ENCODE measurements at places on chromosomes 4 and X.
A peak's percentile ranks its signal among the peaks of the same experiment; 100 is the strongest.

DNA sequence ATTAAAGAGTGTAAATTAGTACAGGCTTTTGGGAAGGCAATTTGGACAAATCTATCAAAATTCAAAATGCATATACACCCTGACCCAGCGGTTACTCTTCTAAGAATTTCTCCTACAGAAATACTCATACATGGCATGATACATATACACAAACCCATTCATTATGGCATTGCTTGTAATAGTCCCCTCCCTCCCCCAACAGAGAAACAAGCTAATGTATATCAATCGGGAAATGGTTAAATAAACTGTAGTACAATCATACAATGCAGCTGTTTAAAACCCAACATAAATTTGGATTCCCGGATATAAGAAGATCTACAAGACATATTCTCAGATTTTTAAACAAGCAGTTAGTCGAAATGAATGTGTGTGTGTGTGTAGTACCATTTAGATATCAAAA is 808 bp downstream of the HUWE1 start:
- DNase-seq = no peak

DNA sequence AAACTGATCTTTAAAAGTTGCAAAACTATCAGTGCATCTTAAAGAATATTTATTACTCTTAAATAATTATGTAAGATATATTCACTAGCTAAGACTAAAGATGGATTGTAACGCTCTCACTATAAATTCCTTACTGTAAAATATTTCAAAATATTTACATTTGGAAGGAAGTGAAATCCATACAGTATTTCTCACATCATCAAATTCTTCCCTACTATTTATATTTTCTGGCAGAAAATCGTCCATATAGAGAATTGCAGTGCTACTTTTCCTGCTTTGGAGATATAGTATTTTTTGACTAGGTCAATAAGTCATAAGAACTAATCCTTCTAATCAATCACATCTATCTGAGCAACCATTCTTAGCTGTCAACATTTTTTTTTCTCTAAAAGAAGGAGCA is 52.9 kb downstream of the SCLT1 start:
- DNase-seq = no peak

DNA sequence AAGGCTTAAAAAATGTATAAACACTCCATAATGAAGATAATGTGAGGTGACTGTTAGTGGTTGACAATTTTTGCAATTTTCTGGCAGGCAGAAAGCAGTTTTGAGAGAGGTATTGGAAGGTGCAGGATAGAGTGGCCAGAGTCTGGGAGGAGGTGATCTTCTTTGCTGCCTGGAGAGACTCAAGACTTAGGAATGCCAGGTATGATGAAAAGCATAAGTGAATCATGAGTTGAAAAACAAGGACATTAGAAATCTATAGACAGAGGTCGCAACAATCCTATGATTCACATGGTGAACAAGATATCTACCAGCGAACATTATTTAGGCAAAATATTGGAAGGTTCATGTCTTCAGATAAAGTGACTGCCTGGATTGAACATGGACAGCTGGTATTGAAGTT is 118.5 kb downstream of the CFAP299 start:
- DNase-seq = no peak

- no peak for DNase-seq
Observed at GRCh38 chr4:41796545-41797210, 48.2 kb upstream of the PHOX2B start.

GRCh38 chr4:57151481-57151880 is 41.3 kb upstream of the IGFBP7 start:
- DNase-seq = no peak

DNA sequence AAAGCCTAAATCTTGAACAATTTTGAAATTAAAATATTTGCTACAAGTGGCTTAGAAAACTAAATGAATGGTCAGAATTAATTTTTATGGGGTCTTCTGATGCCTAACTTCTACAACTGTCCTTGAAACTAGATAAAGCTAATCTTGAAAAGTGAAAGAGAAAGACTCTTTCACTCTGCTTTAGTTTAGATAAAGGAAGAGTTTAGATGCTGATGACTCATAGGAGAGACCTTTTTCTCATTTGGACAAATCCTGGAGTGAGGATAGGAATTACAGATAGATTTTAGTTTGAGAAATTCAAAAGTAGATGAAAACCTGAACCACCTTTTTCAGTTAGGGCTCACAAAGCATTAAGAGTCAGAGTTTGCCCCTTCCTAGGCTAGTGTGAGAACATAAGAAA is 342.3 kb upstream of the GRID2 start:
- no peak for DNase-seq

DNA sequence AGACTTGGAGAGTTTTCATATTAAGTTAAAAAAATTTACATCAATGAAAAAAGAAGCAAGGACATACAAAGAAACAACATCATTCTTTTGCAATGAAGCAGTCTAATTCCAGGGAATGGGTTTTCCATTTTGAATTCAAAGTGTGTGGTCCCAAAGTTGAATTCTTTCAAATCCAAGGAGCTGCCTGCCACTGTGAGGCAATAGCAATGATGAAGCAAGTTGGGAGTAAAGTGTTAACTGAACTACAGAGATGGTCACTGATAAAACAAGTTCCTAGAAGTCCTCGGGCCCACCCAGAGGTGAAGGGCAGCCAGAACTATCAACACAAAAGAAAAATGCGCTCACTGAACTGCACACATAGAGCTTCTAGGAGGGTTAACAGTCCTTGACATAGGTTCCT is 115.9 kb downstream of the RAB28 start:
- DNase-seq = no peak

- no peak for DNase-seq
Observed at GRCh38 chr4:81606801-81607501, 135.2 kb upstream of the RASGEF1B start.

- DNase-seq = no peak
Observed at GRCh38 chrX:89124985-89125384, 378.0 kb downstream of the CPXCR1 start.

GRCh38 chr4:169987327-169988228 is 38.6 kb downstream of the MFAP3L start:
- no peak for DNase-seq

- no peak for DNase-seq
Observed at GRCh38 chr4:3830774-3831528, 64.8 kb downstream of the ADRA2C start.

DNA sequence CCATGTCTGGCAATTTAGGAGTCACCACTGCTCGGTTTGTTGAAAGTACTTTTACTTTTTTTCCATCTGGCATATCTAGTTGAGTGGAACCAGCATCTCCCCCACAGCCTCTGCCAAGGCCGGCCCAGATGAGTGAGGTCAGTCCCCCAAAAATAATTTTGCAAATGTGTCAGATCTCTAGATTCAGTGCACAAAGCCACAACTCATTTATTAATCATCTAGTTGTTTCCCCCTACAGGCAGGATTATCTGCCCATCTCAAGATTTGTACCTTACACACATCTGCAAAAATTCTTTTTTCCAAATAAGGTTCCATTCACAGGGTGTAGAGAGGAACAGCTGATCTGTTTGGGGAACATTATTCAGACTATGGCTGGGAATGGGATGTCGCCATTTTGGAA is 174.0 kb upstream of the MXRA5 start:
- DNase-seq = no peak

DNA sequence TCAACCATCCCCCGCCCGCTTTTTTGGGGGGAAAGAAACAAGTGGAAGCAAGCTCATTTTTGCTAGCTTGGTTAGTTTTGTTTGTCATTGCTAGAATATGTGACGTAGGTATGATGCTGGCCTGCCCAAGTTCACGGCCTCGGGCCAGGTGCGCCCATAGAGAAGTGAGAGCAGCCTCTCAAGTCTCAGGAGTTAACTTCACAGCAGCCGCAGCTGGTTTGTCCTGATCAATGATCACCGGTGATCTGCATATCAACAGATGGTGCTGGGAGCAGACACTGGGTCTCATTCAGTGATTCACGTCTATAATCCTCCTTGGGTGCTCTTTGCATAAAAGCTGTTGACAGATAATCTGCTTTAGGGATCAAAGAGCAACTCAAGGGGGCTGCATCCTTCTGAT is 50.1 kb downstream of the ENPP6 start:
- no peak for DNase-seq

- DNase-seq = no peak
Observed at GRCh38 chrX:149830192-149830873, 48.6 kb downstream of the MAGEA9 start.

DNA sequence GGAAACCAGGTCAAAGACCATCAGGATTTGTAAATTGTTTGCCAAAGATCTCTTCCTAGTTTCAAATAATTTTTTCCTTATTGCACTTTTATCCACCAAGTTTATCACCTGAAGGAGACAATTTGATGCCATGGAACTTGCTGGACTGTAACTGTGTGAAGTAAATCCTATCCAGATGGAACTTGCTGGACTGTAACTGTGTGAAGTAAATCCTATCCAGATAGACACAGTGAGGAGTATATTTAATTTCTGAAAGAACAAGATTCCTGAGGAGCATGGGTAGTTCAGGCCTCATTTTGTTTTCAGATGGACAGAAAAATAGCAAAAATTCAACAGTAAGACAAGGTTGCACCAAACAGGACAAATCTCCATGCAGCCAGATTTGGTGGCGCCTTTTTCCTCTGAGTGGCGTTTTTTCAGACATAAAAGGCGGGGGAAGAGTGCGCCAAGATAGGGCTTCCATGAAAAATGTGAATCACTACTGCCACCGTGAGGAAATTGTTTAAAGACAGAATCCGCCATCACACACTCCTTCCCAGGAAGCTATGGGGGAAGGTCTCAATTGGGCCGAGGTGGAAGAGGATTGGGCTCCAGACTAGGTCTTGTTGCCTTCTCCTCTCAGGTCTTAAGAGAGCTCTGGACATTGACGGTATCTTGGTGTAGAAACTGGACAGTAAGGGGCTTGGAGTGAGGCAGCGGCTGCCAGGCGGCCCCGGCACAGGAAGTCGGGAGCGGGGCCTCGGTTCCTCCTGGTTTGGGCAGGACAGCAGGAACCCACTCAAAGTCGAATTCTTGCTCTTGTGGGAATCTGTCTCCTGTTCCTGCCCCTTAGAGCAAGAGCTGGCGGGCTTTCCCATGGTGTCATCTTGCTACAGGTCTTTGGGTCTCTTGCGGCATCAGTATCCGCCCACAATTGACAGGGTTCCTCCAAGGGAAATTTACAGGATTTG is 234.7 kb downstream of the OR13H1 start:
- no peak for DNase-seq

DNA sequence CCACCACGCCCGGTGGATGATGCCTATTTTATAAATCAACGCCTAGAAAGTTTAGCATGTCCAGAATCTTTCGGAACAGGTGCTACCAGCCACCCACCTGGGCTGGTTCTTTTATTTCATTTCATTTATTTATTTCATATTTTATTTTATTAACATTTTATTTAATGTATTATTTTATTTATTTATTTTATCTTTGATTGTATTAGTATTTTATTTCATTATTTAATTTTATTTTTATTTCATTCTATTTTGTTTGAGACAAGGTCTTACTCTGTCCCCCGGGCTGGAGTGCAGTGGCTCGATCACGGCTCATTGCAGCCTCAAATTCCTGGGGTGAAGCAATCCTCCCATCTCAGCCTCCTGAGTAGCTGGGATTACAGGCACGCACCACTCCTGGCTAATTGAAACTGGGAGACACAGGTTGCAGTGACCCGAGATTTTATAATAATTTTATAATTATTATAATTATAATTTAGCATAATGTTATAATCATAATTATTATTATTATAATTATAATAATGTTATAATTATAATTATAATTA is 187.2 kb downstream of the SHOX start:
- no peak for DNase-seq

DNA sequence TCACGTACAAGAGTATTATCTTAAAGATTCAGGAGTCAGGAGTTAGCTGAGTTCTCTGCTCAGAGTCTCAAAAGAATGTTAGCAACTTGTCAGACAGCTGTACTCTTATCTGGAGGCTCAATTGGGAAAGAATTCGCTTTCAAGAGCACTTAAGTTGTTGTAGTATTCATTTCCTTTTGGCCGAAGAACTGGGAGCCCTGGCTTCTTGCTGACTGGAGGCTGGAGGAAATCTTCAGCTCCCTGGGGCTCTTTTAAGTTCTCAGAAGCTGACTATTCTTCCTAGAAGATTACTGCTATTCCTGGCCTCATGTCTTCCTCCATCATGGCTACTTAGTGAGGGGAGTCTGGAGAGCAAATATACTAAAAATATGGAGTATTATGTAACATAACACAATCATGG is 587.2 kb downstream of the EPHA5 start:
- no peak for DNase-seq

DNA sequence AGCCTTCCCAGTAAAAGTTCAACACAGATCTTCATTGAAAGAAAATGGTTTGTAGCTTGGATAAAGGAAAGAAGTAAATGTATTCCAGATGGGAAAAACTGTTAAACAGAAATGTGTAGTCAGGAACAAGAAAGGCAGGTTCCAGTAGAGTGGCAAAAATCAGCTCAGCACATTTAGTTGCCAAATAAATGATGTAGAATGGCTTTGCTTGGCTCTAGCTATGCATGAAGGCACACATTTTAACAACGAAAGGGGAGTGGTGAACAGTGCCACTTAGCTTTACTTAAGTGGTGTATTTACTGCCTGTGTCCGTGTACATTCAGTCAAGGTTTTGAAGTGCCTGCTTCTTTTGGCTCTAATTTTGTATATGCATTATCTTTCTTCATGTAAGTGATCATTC is 644.5 kb upstream of the ATOH1 start:
- no peak for DNase-seq

GRCh38 chr4:80362578-80363181 is 27.1 kb downstream of the CFAP299 start:
- DNase-seq = peak; percentile 23

DNA sequence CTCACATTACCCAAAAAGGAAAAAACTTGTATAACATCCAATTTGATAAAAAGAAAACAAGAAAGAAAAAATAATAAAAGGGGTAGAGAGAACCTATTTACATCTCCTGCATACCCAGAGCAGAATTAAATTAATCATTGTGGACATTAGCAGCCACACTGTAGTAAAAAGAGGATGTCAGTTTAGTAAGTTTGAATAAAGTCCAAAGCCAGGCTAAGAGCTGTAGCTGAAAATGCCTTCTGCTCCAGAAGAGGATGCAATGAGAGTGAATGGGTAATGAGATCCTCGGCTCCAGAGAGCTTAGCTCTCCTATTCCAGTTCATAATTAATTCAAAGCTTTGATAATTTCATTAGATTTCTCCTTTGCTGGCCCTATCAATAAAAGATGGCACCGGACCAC is 78.2 kb downstream of the SLC10A7 start:
- no peak for DNase-seq

- DNase-seq = no peak
Observed at GRCh38 chr4:125837493-125838201, 522.9 kb downstream of the FAT4 start.
